ENCODE measurements at places on chromosomes 3 and 15. TPM values are rescaled to one million over a fixed set of nuclear protein-coding genes. Genes with fewer than 3 reads are reported as not detected.

Gene COL6A5
- total RNA-seq = not detected

Gene PRSS50
- not detected for total RNA-seq

Gene WDR49
- total RNA-seq = not detected

Gene CNBP
- 258 TPM for total RNA-seq

Gene ALG1L2
- total RNA-seq = not detected

Gene CIP2A
- 57.0 TPM for total RNA-seq

Gene PLCB2
- 61.9 TPM for total RNA-seq

Gene SERPINI2
- total RNA-seq = not detected

Gene TM6SF1
- 0.38 TPM for total RNA-seq

Gene CCNL1
- total RNA-seq = 92.6 TPM

Gene CCR4
- total RNA-seq = not detected

Gene CADM2
- not detected for total RNA-seq

Gene STX19
- total RNA-seq = not detected

Gene GP9
- not detected for total RNA-seq

Gene ECE2
- not detected for total RNA-seq

Gene ILDR1
- not detected for total RNA-seq

Gene GOLGA6L4
- 0.16 TPM for total RNA-seq

Gene IGDCC3
- not detected for total RNA-seq

Gene P2RY13
- not detected for total RNA-seq

Gene CASR
- total RNA-seq = not detected

Gene HHATL
- not detected for total RNA-seq

DNA sequence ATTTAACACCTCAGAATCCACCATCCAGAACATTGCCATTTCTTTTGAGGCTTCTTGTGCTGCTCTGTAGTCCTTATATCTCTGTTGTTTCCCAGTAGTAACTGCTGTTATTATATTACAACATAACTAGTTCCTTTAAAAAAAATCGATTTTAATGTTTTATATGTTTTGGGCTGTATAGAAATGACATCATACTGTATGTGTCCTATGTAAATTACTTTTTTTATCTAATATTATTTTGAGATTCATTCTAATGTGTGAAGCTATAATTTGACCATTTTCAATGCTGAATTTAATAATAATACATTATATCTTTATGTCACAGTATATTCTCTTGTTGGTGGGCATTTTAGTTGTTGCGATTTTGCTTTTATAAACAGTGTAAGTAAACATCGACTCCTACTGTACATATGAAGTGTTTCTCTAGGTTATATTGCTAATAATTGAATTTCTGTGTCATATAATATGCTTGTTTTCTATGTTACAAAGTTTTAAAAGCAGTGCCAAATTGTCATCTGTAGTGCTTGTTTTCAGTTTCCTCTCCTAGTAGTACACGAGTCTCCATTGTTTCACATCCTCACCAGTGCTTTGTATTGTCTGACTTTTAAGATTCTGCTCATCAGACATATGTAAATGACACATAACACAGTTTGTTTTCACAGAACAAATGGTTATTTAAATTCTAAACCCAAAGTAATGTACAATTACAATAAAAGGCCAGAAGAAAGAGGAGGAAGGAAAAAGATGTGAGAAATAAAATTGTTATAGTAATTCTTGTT lies 172.0 kb upstream of the LRRFIP2 start:
- DNase-seq = no peak

GRCh38 chr3:42717306-42717705 lies 14.7 kb upstream of the HHATL start:
- no peak for DNase-seq

- DNase-seq = no peak
Observed at GRCh38 chr15:74643665-74644204, 28.1 kb downstream of the CLK3 start.

DNA sequence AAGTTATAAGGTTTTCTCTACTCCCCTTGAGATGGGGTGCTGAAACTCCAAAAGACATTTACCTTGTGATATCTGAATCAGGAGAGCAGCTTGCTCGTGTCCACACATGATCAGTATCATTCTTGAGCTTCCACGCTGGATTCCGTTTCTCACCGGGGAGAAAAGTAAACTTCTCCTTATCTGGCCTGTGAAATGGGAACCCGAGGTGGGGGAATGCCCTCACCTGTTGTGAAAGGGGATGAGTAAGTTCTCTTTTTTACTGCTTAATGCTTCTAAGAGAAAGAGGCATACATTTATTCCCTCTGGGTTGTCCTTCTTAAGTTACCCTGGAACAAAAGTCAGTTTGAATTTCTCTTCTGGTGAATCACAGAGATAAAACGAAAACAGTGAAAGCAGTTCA lies 440.5 kb upstream of the ADAMTS9 start:
- no peak for DNase-seq

DNA sequence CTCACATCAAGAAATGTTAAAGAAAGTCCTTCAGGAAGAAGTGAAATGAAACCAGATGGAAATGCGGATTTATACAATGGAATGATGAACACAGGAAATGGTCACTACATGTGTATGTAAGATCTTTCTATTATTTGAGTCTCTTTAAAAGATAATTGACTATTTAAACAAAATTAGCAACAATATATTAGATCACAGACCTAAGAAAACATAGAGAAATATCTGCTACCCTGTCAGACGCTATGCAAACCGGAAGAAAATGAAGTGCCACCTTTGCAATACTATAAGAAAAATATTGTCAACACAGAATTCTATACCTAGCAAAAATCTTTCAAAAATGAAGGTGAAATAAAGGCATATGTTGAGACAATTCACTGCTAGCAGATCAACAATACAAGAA lies 17.2 kb downstream of the RAB6B start:
- DNase-seq = no peak

- DNase-seq = peak; percentile 75
Observed at GRCh38 chr3:129606636-129607390, at the start of gene PLXND1. Gene PLXND1 (minus strand): TSS chr3:129606676. CDS start chr3:129606639, 37 bp downstream.

DNA sequence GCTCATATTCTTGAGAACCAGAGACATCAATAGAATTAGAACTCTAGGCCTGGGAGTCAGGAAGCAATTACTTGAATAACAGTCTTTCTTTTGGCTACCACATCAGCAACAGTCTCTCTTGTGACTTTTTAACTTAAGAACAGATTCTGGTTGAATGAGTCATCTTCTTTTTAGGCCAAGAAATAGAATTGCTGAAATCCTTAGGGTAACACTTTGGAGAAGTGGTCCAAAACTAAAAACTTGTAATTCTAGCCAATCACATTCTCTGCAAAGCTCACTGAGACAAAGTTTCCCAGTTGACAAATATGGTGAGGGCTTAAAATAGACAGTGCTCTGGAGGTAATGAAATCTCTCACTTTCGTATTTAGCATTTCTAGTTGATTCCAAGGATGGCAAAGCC lies 238.0 kb downstream of the SHOX2 start:
- no peak for DNase-seq

GRCh38 chr15:25737218-25737643 lies 125.9 kb downstream of the ATP10A start:
- DNase-seq = peak; percentile 80

GRCh38 chr3:42424911-42425310 lies 14.5 kb upstream of the LYZL4 start:
- DNase-seq = no peak

DNA sequence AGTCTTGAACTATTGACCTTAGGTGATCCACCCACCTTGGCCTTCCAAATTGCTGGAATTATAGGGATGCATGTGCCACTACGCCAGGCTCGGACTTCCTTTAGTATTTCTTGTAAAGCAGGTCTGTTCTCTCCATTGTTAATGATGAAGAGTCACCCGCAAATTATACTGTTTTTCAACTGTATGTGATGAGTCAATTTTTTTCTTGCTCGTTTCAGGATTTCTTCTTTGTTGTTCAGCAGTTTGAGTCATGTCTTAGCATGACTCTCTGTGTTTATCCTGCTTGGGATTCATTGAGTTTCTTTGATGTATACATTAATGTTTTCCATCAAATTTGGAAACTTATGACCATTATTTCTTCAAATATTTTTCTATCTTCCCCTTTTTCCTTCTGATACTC lies 28.9 kb downstream of the GRAMD1C start:
- DNase-seq = no peak

DNA sequence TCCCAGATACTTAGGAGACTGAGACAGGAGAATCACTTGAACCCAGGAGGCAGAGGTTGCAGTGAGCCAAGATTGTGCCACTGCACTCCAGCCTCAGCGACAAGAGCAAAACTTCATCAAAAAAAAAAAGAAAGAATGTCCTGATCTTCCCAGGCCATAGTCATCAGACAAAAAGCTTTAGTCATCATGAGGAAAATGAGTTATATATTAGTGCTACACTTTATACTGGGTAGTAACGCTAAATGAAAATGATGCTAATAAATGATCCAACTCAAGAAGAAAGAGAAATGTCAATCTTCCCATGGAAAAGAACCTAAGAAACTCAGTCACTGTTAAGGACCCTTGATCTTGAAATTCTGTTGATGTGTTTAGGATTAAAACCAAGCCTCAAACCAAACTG lies 26.3 kb upstream of the TRIM59 start:
- no peak for DNase-seq

GRCh38 chr3:86594838-86595237 lies 396.1 kb downstream of the VGLL3 start:
- no peak for DNase-seq

DNA sequence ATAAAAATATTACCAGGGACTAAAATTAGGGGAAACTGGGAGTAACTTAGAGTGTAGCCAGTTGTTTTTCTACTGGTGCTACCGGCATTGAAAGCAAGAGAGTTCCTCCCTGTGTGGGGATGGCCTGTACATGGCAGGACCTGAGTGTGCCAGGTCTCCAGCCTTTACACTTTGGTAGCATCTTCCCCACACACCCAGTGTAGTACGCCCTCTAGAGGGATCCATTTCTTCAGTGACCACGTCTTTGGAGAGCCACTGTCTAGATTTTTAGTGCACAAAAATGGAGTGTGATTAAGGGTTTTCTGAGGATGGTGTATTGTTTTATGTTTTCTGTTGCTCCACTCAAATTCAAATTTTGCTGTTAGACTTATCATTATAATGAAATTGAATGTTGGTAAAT lies 507.0 kb upstream of the TPRG1 start:
- no peak for DNase-seq

- DNase-seq = no peak
Observed at GRCh38 chr3:121552797-121553196, 7.0 kb upstream of the POLQ start.

- peak; percentile 81 for DNase-seq
Observed at GRCh38 chr3:149620291-149621020, 37.4 kb downstream of the WWTR1 start.

DNA sequence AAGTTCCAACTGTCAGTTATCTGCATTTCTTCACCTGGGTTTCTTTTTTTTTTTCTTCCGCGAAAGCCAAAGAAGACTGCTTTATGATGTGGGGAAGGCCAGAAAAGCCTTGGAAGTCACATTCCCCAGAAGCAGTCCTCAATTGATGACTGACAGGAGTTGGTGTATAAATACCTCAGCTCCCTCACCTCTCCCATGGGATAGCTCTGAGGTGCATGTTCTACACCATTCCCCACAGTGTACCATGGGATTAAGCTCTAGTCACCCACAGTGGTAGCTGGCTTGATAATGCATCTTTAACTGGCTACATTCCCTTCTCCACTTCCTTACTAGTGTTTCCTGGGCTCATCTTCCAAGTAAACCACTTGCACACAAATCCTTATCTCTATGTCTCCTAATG lies 30.5 kb downstream of the DPH3 start:
- DNase-seq = no peak

DNA sequence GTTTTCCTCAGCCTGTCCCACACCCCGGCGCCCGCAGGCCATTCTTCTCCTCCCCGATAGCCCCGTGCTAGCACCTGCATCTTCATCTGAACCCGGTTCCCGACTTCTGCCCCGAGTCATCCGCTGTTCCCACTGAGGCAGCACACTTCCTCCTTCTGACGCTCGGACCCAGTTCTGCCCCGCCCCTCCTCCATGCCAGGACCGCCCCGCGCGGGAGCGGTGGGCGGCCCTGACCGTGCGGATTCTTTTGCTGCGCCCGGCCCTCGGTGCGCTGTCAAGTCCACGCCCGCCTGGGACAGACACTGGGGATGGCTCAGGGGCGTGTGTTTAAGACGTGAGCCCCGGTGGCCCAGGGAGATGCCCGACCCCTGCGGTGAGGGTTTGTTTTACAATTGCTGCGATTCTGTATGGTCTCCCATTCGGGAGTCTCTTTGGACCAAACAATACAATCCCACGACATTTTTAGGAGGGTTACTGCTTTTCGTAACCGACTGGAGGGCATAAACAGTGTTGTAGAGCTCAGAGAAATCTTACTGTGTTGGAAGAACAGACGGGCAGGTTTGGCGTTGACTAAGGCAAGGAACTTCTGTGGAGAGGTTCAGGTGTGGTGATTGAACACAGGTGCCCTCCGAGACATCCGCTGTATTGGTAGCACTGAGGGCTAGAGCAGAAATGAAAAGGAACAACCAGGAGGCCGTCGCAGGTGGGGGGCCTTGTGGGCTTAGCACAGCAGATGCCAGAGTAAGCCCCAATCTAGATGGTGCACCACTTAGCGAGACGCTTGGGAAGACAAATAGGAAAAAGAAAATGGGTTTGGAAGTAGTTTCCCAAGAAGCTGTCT lies 716 bp downstream of the PTPN23 start:
- peak; percentile 89 for DNase-seq

- DNase-seq = no peak
Observed at GRCh38 chr3:143951351-143951971, 20.2 kb upstream of the DIPK2A start.

GRCh38 chr3:53845103-53845880 lies 927 bp downstream of the CHDH start:
- DNase-seq = peak; percentile 3

GRCh38 chr3:143971359-143972154 lies at the start of gene DIPK2A:
Gene DIPK2A (plus strand): TSS chr3:143971823. CDS start chr3:143972333, 510 bp downstream.
- peak; percentile 95 for DNase-seq

- no peak for DNase-seq
Observed at GRCh38 chr3:134993011-134993410, 198.0 kb downstream of the EPHB1 start.

- no peak for DNase-seq
Observed at GRCh38 chr3:64916192-64916798, 228.5 kb upstream of the ADAMTS9 start.

DNA sequence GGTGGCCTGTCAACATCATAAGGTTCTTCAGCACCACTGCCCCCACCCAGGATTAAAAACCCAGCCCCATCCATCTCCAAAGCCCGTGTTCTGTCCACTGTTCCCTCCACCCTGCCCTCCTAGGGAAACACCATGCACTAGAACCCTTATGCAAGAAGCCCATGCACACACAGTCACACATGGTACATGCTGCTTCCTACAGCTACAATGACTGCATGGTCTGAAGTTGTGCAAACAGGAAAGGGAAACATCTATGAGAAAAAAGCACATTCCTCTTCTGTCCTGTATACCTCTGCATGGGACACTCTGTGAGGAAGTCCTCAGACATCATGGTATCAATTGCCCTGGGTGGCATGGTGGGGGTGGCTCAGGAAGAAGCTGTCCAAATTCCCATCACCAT lies 108.6 kb upstream of the MRPS22 start:
- DNase-seq = no peak

- DNase-seq = no peak
Observed at GRCh38 chr3:1263121-1263520, 170.3 kb downstream of the CNTN6 start.

- no peak for DNase-seq
Observed at GRCh38 chr3:177111541-177111949, 85.7 kb downstream of the TBL1XR1 start.

Measured in SJSA1 (cell line).